CD4-positive, alpha-beta T cell treated with Interleukin-15 for 1 hour (primary cell): ENCODE measurements at places on chromosomes 11 and 22.
A peak's percentile ranks its signal among the peaks of the same experiment; 100 is the strongest.

DNA sequence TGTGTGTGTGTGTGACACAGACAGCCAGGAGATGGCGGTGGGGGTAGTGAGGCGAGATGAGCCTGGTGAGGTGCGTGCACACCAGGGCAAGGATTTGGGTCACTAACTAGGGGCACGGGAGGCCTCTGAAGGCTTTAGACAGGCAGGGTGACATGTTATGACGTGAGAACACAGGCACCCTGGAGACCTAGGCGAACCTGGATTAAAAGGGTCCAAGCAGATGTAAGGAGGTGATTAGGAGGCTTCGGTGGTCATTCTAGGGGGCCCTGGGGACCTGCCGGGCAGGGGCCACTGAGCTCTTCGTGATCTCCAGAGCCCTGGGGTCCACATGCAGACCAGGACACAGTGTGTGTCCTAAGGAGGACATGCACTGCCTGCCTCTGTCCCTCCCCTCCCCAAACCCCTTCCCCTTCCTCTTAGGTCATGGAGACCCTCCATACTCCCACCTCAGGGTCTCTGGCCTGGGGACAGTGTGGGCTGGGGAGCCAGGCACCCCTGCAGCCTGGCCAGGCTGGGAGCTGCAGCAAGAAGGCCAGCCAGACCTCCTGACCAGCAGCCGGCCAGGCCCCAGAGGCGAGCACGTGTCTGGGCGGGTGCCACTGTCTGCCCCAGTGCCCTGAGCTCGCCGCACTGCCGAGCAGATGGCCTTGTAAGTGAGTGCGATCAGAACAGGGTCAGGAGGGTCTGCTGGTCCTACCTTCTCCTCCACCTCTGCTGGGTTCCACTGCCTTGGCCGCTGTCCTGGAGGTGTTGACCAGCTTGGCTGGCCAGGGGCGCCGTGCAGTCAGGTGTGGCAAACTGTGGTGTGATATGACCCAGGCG is 32.1 kb downstream of the IFT27 start:
- DNase-seq = no peak

DNA sequence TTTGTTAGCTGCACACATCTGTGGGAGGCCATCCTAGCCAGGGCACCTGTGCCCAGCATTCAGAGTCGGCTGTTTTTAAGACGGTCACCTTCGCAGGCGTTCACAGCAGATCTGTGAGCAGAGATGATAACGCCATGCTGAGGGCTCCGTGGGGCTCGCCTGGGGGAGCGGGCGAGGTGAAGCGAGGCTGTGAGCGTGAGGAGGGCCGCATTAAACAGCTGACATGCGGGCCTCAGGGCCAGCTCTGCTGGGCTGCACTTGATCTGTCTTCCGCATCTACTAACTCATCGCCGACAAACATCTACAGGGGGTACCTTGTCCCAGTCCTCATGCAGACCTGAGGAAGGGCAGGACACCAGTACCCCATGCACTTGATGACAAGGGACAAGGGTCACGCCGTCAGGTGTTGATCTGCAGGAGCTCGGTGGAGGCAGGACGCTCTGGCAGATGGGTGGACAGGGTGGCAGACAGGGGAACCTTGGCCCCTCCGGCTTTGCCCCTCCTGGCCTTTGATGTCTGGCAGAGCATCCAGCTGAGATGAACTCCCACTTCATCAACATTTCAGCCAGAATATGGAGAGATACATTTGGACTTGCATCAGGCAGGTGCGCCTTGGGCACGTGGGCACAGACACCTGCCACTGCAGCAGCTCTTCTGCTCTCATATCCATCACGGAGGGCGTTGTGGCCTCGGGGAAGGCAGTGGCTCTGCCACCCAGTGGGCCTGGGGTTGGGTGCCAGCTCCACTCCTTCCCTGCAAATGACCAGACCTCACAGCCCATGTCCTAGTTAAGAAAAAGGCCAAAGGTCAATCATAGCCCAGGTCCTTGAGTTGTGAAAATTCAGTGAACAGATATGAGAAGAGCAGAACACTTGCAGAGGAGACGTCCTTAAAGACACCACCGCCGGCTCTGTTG is 822.9 kb downstream of the BRD1 start:
- no peak for DNase-seq

DNA sequence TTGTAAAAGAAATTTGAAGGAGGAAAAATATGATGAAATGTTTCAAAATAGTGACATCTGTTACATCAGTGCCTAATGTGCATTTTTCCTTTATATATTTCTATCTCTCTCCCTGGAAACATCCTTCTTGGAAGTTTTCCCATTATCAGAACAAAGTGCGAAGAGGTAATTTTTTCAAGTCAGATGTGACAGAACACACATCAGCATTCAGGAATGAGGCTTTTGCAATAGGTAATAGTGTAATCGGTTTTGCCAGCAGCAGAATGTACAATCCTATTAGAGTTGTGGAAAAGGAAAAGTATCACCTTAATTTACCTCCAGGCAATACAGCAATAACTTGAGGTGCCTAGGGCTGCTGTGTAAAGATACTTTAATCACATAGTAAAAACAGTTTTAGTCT is 275.8 kb downstream of the FAT3 start:
- DNase-seq = no peak

GRCh38 chr11:100629671-100630070 is 57.4 kb upstream of the ARHGAP42 start:
- no peak for DNase-seq

DNA sequence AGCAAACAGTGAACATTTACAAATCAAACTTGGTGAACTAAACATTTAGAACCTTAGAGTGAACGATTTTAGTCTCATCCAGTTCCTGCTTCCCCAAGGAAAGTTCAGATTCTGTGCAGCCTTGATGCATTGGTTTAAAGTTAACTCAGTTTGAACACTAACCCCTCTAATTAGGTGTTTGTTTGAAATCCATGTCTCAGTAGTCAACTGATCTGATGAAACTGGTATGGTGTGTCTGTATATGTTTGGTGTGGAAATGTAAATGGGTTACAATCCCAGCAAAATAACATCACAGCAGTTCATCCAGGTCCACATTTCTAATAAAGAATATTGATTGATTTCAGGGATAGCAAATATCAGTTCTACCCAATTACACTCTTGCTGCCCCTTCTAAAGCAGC is 532.0 kb downstream of the NTM start:
- DNase-seq = no peak

DNA sequence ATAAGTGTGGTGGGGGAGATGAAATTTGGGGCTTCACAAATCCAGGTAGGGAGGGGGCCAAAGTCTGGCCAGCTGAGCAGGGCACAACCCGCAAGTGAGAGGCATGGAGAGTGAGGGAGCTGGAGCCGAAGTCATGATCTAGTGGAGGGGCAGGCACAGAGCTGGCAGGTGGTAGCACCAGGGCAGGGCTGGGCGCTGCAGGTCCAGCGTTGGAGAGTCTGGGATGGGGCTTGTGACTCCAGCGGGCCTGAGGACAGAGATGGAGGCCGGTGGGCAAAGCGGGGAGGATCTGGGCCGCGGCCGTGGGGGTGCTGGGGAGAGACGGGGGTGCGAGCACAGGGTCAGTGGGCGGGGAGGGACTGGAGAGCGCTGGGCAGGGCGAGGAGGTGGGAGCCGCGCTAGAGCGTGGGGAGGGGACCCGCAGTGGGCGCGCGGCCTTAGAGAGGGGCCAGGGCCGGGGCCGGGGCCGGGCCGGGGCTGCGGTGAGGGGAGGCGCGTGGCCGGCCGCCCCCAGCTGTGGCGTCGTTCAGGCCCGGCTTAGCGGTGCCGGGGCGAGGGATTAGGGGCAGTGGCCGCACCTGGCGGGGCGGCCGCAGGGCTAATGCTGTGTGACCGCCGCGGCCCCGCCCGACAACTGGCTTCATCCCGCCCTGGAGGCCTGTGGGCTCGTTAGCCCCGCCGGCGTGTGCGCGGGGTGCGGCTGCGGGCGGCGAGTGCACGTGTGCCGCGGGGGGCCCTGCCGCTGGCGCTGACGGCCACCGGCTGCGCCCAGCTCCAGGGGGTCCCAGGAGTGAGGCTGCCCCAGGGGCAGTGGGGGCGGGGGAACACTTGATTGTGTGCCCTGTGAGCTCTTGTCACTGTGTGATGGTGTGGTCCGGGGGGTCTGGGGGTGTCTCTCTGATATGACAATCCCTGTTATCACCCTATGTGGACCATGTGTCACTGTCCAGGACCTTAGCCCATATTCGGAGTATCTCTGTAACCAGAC is 23.6 kb upstream of the MYOD1 start:
- DNase-seq = no peak

- no peak for DNase-seq
Measured at GRCh38 chr22:23684026-23684425, 6.8 kb upstream of the RGL4 start.

DNA sequence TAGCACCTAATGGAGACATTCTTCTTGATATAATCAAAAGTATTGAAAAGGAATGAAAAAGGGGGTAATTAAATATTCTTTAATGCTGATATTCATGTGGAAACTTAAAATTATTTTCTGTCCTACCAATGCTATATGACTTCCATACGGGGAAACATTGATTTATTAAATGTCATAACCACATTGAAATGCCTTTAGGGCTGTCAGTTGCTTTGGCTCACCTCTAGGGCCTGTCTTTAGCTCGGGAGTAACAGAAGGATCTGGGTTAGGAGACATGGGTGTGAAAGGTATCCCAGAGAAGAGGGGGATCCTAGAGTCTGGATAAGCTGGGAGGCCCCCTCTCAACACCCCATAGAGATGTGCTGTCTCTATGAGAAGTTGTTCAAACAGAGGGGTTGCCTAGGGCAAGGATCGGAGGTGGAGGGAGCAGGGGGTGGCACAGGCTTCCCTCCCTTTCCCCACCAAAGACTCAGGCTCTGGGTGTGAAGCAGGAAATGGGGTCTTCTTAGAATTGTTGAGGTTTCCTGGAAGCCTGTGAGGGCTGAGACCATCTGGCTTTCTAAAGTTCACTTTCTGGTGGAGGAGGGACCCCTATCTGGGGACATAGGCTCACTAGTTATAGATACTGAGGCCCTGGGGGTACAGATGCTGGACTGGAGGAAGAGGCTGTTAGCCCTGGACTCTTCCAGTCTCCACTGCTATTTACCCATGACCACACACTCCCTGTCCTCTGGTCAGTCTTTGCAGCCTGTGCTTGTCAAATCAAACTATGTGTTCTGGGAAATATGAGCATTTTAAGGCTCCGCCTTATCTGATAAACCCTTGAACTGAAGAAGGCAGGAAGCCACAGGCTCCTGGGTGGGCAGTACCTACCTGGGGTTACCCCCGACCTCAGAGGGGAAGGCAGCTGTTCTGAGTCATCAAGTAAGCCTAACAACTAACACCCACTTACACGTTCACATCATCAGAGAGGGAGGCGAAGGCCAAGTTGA is 55.8 kb upstream of the RRAS2 start:
- peak; percentile 79 for DNase-seq

GRCh38 chr11:75549370-75549958 is 12.6 kb upstream of the SERPINH1 start:
- DNase-seq = no peak

DNA sequence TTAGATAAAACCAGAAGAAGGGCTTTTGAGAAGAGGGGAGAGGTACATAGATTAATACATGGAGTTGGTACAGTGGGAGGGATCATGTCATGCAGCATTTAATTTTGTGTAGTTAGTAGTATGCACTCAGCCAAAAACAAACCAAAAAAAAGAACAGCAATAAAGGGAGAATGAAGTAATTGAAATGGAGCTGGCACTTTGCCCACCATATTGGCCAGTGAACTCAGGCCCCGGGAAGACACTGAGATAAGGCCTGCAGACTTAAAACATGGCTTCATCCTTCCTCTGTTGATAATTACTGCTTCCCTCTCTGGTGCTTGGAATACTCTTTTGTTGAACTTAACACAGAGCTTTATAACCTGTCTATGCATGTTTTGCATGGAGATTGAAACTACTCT is 3.1 kb downstream of the PANX1 start:
- DNase-seq = no peak

DNA sequence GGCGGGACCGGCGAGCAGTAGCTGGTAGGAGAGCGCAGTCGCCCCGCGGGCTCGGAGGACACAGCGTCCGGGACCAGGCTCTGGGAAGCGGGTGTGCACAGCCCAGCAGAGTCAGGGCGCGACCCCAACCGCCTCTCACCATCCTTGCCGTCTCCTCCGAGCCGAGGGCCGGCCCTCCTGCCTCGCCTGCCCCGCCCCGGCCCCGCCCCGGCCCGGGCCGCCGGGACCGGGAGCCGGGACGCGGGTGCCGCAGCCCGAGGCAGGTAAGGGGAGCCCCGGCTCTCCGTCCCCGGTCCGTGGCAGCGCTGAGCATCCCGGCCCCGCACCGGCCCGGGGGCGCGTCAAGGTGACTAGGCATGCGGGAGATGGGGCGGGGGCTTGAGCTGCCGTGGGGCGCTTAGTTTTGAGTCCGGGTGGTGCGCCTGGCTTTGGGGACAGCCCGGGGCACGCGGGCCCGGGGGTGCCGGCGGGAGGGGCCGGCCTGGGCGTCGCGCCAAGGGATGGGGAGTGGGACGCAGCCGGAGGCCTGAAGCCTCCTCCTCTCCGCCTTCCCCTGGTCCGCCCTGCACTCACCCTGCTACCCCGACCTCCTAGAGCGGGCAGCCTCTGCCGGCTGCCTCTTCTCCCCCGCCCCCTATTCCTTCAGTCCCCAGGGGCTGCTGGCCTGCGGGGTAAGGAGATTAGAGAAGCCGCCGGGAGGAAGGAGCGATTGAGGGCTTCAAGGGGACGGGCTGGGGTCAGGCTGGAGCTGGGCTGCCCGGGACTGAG is at the start of gene ABCG4:
Gene ABCG4 (plus strand): TSS at position 35 of the 768 bp plus-strand sequence. CDS start 914 bp downstream, outside the sequence.
- DNase-seq = no peak

- no peak for DNase-seq
Measured at GRCh38 chr11:122156940-122157382, 40.9 kb upstream of the BLID start.
